Stimulated activated CD4-positive, alpha-beta T cell treated with anti-CD3 and anti-CD28 coated beads, Interleukin-4, amount 100 ng/mL, for 4 hours (primary cell): ENCODE measurements at places on chromosomes 4 and X.

GRCh38 chrX:21806691-21807090 lies 32.7 kb upstream of the MBTPS2 start:
- DNase-seq = no peak

DNA sequence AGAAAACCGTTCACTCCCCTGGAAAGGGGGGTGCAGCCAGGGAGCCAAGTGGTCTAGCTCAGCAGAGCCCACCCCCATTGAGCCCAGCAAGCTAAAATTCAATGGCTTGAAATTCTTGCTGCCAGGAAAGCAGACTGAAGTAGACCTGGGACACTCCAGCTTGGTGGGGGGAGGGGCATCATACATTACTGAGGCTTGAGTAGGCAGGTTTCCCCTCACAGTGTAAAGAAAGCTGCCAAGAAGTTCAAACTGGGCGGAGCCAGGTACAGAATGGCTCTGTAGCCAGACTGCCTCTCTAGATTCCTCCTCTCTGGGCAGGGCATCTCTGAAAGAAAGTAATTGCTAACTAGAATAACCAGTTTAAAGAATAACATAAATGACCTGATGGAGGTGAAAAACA lies 372.3 kb upstream of the F9 start:
- no peak for DNase-seq

DNA sequence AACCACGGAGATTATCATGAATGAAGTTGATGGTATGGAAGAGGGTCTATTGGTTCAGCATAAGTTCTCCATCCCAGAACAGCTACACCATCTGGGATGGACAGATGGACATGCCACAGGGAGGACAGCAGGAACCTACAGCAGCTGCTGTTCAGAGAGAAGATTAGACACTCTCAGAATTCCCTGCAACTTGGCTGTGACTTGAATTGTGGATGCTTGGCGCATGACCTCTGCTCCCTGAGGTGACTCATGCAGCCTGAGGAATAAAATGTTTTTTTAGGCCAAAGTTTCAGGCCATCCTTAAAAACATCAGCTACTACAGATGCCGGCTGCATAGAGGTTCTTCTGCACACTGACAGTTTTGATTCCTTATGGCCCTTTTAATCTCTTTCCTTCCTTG lies 97.3 kb downstream of the RS1 start:
- DNase-seq = no peak

DNA sequence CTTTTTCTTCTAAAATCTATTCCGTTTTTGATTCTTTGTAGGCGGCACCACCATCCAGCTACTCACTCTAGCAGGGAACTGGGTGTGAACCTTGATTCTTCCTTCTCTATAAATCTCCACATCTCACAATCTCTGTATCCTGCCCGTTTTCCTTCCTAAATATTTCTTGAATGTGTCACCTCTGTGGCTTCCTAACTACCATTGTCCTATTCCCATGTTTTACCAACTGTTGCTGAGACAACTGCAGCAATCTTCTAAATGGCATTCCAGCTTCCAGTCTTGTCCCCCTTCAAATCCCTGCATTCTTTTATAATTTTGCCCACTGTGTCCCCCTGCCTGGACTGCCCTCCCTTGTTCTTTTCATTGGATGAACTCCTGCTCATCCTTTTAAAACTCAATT lies 641.3 kb downstream of the RPA4 start:
- DNase-seq = no peak

- DNase-seq = peak; percentile 55
Measured at GRCh38 chrX:39162322-39162735, 361.1 kb downstream of the MID1IP1 start.

DNA sequence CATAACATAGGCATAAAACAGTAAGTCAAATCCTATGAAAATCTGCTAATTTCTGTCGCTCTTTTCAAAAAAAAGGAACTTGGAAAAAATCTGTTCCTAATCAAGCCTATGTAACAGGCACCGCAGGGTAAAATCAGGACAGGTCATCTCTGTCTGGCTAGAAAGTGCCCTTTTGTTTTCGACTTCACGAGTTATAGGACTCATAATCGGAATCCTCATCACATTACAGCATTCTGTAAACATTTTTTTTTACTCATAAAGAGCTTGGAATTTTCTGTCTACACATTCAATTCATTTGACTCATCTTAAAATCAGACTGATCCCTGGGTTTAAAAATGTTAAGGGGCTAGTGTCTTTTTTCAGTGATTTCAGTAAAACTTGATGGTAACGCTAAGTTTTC lies 181.7 kb upstream of the TBC1D9 start:
- DNase-seq = no peak

- DNase-seq = no peak
Measured at GRCh38 chr4:126850286-126850685, 782.5 kb upstream of the INTU start.

DNA sequence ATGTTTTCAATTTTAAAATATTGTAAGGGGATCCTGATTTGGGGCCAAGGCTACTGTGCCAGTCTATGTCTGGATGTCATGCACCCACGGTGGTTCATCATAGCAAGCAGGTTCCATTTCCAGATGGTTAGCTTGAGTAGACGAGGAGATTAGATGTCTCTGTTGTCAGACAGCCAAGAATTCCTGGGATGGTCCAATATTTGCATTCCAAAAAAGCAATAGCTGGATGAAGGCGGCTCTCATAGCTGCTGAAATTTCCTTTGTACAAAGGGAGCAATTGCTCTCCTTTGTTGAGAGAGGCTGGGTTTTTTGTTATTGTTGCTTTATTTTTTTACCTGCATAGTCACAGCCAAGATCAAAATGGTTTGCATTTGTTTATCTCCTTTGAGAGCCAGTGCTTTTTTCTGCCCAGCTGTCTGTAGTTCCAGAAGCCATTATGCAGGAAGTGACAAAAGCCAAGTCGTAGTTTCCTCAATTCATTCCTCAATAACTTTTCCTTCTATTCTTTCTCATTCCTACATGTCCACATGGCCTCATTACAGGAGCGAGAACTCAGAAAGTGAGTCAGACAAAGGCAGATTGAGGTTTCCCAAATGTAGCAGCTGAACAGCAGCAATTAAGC lies 107.9 kb downstream of the MMRN1 start:
- no peak for DNase-seq

DNA sequence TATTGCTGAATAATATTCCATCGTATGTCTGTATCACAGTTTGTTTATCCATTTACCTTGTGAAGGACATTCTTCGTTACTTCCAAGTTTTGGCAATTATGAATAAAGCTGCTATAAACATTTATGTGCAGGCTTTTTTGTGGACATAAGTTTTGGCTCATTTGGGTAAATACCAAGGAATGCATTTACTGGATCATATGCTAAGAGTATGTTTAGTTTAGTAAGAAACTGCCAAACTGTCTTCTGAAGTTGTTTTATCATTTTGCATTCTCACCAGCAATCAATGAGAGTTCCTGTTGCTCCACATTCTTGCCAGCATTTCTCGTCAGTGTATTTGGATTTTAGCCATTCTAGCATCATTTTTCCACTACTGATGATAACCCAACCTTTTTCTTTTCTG lies 232.7 kb upstream of the NR3C2 start:
- DNase-seq = no peak

DNA sequence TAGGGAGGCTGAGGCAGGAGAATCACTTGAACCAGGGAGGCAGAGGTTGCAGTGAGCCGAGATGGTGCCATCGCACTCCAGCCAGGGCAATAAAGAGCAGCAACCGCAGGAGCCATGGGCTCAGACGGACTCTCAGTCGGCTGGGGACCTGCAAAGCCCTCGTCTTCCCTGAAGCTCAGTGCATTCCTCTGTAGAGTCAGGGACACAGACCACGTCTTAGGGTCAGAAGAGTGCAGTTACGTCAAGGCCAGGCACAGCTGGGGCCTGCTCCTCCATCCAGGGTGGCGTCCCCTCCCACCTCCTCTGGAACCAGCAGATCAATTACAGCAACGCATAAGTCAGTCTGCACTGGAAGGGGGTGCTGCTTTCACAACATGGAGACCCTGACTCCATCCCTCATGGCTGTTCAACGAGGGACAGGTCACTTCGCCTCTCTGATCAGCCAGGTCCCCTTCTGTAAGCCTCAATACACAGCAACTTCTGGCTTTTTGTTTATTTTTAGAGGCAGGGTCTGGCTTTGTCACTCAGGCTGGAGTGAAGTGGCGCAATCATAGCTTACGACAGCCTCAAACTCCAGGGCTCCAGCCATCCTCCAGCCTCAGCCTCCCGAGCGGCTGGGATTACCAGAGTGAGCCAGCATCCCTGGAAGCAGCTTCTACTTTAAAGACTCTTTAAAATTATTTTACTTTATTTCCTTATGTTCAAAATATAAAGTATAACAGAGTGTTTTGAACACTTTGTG lies 76.4 kb downstream of the ZFYVE28 start:
- DNase-seq = no peak

GRCh38 chrX:5810636-5811035 lies 418.0 kb downstream of the NLGN4X start:
- DNase-seq = no peak

DNA sequence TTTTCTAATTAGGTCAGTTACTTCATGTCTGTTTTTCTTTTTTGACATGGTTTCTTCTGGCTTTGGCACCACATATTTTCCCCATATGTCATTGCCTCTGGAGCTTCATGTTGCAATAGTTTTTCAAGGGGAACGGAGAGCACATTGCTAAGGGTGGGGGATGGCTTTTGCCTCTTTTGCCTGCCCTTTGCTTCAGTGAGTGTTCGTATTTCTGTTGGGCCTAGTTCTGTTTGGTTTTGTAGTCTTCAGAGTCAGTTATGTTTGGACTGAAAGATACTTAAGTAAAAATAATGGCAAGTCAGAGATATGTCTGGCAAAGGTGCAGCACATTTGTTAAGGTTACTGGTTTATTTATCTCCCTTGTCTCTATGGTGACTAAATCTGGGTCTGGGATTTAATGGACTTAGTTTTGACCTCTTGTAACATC lies 29.1 kb downstream of the FHL1 start:
- DNase-seq = no peak

- no peak for DNase-seq
Measured at GRCh38 chr4:36772154-36772516, 472.4 kb upstream of the NWD2 start.

GRCh38 chr4:124883632-124884031 lies 171.1 kb upstream of the ANKRD50 start:
- no peak for DNase-seq

- DNase-seq = no peak
Measured at GRCh38 chrX:21747558-21747957, 10.4 kb downstream of the SMPX start.
